ENCODE measurements at places on chromosomes 16 and 17. TPM values are rescaled to one million over a fixed set of nuclear protein-coding genes. Genes with fewer than 3 reads are reported as not detected.
A peak's percentile ranks its signal among the peaks of the same experiment; 100 is the strongest.

Gene AKAP1
- 51.5 TPM for total RNA-seq

GRCh38 chr17:76866774-76867577, 1.2 kb upstream of the MGAT5B start:
- no peak for DNase-seq

Gene SEPTIN1
- total RNA-seq: 0.18 TPM

DNA sequence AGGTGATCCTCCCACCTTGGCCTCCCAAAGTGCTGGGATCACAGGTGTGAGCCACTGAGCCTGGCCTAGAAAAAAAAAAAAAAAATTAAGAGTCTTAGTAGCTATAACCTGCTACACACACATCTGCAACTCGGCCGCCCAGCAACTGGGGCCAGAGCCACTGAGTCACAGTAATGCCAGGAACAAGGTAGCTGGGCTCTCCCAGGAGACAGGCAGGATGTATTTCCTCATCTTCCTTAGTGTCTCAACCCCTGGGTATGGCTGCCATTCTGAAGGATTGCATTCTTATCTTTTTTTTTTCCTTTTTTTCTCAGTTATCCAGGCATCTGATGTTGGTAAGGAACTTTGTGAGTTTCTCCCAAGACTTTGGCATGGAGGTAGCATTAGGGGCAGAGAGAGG, 7.1 kb upstream of the PSMD3 start:
- no peak for DNase-seq

DNA sequence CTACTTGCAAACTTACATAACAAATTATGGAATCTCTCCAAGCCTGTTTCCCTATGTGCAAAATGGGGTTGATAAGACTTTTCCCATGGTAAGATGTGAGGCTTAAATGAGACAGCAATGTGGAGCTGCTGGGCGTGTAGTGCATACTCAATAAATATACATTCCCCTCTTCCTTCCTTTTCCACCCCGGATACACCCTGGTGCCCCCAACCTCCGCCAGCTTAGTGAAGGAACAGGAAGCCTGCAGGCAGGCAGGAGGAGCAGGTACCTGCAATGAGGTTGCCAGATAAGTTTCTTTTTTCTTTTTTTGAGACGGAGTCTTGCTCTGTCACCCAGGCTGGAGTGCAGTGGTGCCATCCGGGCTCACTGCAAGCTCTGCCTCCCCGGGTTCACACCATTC, 14.9 kb downstream of the C17orf50 start:
- DNase-seq: no peak

DNA sequence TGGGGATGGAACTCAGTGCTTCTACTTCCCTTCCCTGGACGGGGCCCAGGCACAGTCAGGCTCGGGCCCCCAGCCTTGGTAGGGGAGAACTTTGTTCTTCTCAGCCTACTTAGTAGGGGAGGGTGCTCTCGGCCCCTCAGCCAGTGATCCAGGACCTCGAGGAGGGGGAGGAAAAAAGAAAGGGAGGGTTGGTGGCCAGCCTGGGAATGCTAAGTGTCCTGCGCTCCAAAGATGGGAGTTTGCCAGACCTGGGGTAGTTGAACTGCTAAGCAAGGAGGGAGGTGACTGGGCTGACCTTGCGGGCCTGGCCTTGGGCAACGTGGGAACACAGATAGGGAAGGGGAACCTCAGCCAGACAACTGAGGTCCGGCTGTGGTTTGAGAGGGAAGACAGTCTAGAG, 12.2 kb downstream of the ADGRG1 start:
- DNase-seq: no peak

DNA sequence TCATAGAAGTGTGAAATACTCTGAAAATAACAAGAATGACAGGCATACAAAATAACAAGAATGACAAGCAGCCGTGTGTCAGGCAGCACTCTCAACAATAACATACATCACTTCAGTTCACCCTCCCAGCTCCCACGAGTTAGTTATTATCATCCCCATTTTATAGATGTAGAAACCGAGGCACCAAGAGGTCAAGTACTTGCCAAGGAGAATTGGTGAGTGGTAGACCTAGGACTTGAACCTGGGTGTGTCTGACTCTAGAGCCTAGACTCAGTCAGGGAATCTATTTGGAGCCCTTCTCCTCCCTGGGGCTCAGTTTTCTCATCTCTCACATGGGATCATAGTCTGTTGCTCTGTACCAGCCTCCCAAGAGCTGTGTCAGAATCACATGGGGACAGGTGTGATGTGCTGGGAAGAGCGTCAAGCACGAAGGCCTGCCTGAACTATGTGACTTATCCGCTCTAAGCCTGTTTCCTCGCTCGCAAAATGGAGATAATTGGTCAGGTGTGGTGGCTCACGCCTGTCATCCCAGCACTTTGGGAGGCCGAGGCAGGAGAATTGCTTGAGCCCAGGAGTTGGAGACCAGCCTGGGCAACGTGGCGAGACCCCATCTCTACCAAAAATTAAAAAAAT, 19.4 kb upstream of the PHOSPHO1 start:
- no peak for DNase-seq

Gene SNRNP25
- 23.8 TPM for total RNA-seq

DNA sequence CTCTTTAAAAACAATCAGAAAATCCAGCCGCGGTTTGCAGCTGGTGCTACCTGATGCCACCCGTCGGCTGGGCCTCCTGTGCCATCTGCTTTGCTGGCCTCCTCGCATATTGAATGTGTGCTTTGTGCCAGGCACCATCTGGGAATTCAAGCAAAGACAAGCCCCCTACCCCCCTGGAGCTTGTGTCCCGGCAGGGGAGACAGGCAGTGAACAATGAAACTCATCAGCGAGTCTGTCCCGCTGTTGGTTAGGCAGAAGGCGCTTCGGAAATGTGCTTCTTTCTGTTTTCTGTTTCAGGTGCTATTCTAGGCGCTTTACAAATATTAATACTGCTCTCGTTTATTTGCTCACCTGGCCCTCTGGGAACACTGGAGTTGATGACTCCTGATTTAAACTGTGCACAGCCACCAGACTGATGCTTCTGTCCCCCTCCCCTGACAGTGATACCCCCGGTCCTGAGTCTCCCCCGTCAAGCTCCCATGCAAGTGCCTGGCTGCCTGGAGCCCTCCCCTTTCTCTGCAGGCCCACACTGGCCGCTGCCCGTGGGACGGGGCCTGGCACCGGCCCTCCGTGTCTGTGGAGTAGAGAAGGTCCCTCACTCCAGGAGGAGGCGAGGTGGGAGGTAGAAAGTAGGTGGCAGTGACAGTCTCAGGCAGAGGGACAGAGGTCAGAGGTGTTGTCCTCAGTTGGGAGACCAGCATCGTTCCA, 126.1 kb upstream of the PLCG2 start:
- DNase-seq: peak; percentile 43

DNA sequence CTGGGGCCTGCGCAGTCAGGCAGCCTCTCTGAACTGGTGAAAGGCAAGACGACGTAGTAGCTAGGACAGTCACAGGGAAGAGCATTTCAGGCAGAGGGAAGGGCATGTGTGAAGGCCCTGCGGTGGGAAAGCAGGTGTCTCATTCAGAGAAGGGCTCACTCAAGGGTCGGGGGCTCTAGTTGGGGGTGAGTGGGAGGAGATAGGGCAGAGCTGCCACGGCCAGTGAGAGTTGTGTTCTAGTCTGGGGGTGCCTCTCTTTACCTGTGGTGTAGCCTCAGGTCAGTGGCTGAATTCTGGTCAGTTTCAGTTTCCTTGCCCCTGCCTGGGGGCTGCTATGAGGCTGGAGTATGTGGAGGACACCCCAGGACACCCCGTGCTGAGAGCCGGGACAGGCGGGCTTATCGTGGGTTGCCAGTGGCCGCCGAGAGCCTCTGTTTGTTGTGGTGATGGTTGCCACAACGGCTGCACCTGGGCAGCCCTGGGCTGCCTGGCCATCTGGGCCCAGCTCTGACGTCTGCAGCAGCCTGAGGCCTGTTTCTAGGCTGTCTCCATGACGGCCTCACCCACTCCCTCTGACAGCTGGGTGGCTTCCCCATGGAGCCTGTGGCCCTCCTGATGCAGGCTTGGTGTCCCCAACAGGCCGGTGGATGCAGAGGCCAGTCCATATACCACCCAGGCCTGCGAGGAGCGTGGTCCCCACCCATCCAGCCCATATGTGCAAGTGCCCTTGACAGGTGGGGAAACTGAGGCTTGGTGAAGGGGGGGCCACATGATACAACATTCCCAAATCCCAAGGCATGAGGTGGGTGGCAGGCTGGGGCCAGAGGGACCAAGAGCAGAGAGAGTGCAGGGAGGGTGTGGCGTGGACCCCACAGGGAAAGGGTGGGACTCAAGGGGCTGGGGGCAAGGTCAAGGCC, 10.8 kb downstream of the MAP2K3 start:
- peak; percentile 74 for DNase-seq

Gene SDR42E2
- total RNA-seq: not detected

Gene ORC6
- 8.0 TPM for total RNA-seq

Gene CDH16
- total RNA-seq: 0.04 TPM

Gene UTS2R
- 2.2 TPM for total RNA-seq

Gene TIMP2
- 94.8 TPM for total RNA-seq

- no peak for DNase-seq
Measured at GRCh38 chr17:19996502-19996901, 12.7 kb upstream of the SPECC1 start.

GRCh38 chr17:40932608-40933007, 4.8 kb downstream of the KRT23 start:
- no peak for DNase-seq

Gene CD68
- 15.7 TPM for total RNA-seq

Gene DHRS13
- total RNA-seq: 5.2 TPM

Gene NDUFB10
- total RNA-seq: 142 TPM

GRCh38 chr16:66416136-66416535, 11.0 kb upstream of the BEAN1 start:
- DNase-seq: no peak

GRCh38 chr17:78525511-78526160, 51.6 kb downstream of the DNAH17 start:
- DNase-seq: no peak
